Memory B cell (primary cell): ENCODE measurements at places on chromosomes 1 and 21.

- H3K27me3 ChIP-seq = peaks cover 11% of the 10 kb centered on the region
- no peak for DNase-seq
- no peaks in the 10 kb centered on the region for H3K36me3 ChIP-seq
- H3K27ac ChIP-seq = no peak overlapping the region
Observed at GRCh38 chr1:210233216-210233494, 559 bp downstream of the SERTAD4 start.

DNA sequence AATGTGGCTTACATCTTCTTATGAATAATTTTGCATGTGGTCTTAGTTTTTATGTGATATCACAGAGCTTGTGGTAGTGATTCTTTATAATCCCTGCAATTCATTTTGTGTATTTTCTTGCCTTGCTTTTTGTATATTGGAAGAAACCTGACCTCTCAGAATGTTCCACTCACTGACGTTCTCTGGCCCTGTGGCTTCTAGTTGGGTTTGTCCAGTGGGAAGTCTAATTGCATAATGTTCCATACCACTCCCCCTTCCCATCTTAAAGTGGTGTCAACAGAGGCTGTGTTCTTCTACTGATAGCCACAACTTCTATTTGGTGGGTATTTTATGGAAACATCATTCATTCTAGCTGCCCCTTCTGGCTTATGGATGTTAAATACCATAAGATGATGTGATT, 225.3 kb downstream of the BACH1 start:
- no peak overlapping the region for H3K4me3 ChIP-seq
- no peak for DNase-seq
- H3K27ac ChIP-seq = no peak overlapping the region
- peaks cover 15% of the 10 kb centered on the region for H3K36me3 ChIP-seq

DNA sequence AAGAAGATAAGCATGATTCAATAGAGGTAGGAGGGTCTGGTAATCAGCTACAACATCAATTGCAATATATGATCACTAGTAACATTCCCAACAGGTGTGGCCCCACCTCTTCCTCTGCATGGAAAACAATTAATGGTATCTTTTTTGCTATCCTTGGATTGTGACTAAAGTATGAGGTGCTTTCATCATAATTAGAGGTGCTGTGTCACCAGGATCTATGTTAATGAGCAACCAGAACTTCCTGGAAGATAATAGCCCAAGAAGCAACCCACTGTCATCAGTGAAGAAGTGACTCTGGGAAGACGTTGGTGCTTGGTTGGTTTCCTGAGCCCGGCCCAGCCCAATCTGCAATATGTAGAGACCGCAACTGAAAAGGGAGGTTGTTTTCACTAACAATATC, 167.2 kb downstream of the SETD4 start:
- H3K27ac ChIP-seq = no peak overlapping the region
- peaks cover 3% of the 10 kb centered on the region for H3K4me1 ChIP-seq
- no peak for DNase-seq
- H3K4me3 ChIP-seq = no peak overlapping the region

DNA sequence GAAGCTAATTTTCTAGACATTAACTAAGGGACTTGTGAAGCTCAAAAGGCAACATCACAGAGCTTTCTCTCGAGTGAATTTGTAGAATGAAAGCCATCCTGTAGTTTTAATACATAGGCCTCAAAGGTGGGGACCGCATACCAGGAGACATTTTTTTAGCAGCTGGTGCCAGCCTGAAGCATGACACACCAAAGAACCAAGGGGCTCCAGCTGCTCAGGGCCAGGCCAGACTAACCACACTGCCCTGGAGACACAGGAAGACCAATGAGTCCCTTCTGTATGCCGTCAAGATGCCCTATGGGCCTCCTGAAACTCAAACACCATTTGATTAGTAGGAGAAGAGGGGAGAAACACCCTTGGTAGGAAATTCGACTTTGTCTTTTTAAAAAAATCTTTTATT, 113.9 kb upstream of the CACNA1E start:
- DNase-seq = no peak
- H3K36me3 ChIP-seq = peaks cover 2% of the 10 kb centered on the region

DNA sequence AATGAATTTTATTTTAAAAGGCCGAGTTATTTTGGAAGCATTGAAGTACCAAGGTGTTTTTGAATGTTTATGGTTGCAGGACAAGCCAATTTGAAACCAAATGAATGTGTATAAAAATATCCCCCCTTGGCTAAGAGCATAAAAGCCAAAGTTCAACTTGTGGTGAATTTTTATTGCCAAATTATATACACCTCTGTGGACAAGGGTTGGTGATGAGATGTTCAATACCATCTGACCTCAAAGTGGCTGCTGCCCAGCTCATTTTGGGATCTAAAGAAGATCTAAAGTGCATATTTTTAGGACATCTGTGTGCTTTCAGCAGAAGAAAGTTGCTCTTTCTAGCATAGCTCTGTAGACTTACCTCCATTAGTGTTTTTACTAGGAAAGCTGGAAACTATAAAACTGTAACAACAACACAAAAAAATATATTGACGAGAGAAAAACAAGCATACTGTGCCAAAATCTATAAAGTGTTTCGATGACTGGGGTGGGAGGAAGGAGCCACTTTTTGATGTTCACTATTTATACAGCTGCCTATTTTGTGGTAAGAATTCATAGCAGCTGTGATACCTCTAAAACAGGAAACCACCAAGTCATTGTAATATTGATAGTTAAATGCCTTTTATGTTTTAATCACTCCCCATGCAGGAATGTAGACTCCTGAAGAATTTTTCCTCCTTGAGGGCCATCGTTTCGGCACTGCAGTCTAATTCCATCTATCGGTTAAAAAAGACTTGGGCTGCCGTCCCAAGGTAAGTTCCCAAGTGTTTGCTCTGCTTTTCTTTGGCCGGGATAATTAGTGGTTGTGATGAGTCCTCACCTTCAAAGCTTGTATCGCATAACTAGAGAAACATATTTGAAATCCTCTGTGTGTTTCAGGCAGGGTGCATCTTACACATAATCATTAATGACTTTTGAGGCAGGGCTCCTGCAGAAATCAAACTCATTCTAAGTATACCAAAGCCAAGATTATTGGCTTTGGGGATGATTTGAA, 83.2 kb downstream of the RGL1 start:
- no peak for DNase-seq
- no peak overlapping the region for H3K27ac ChIP-seq
- no peaks in the 10 kb centered on the region for H3K36me3 ChIP-seq
- H3K4me3 ChIP-seq = no peak overlapping the region
- peaks cover 3% of the 10 kb centered on the region for H3K27me3 ChIP-seq
- no peaks in the 10 kb centered on the region for H3K4me1 ChIP-seq

DNA sequence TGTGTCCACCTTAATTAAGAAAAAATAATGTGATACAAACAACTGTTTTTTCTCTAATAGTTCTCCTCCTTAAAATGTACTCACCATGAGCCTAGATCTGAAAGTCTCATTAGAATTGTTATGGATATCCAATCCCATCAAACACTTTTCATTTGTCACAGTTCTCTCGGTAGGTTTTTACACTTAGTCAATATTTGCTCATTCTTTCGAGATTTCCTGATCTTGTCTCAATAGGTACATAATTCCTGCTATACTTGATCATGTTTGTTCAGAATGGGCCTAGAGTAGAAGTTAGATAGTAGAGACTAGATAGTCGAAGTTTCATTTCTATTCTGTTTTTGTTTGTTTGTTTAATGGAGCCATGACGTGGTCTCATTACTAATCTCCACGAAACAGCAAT, 2005.7 kb downstream of the NCAM2 start:
- no peaks in the 10 kb centered on the region for H3K27me3 ChIP-seq
- no peaks in the 10 kb centered on the region for H3K36me3 ChIP-seq
- H3K27ac ChIP-seq = no peak overlapping the region
- DNase-seq = no peak
- no peak overlapping the region for H3K4me3 ChIP-seq

DNA sequence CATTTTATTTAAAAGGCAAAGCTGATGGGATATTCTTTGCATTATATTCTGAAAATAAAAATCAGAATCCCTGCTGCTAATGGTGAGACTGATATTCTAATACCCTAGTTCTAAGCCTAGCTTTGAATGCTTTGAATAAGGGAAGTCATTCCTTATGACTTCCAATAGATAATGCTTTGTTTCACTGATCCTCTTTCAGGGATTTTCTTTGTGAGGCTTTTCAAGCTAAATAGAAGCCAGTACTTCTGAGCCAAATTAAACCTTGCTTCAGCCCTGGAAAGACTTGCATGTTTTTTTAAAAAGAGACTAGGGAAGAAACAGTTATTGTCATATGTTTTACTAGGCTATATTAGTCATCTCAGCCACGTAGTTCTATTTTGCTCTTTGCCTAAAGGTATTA, 68.5 kb upstream of the CACYBP start:
- DNase-seq = no peak
- peaks cover 3% of the 10 kb centered on the region for H3K4me1 ChIP-seq
- no peak overlapping the region for H3K27ac ChIP-seq
- H3K4me3 ChIP-seq = no peak overlapping the region
- H3K27me3 ChIP-seq = no peaks in the 10 kb centered on the region

GRCh38 chr21:44583089-44583799, 2.8 kb upstream of the KRTAP10-5 start:
- H3K4me3 ChIP-seq = no peak overlapping the region
- peaks cover 10% of the 10 kb centered on the region for H3K36me3 ChIP-seq
- peaks cover 24% of the 10 kb centered on the region for H3K27me3 ChIP-seq
- DNase-seq = no peak

- H3K4me3 ChIP-seq = no peak overlapping the region
- DNase-seq = no peak
- H3K27me3 ChIP-seq = peaks cover 2% of the 10 kb centered on the region
- peaks cover 9% of the 10 kb centered on the region for H3K4me1 ChIP-seq
Observed at GRCh38 chr1:150895618-150896017, 8.7 kb downstream of the CTXND2 start.

GRCh38 chr1:179120736-179121135, 38.9 kb downstream of the TOR3A start:
- H3K4me1 ChIP-seq = peaks cover 5% of the 10 kb centered on the region
- H3K27me3 ChIP-seq = no peaks in the 10 kb centered on the region
- H3K36me3 ChIP-seq = peaks cover 9% of the 10 kb centered on the region
- no peak overlapping the region for H3K4me3 ChIP-seq
- DNase-seq = no peak

- H3K4me1 ChIP-seq = no peaks in the 10 kb centered on the region
- DNase-seq = no peak
- H3K27ac ChIP-seq = no peak overlapping the region
- peaks cover 5% of the 10 kb centered on the region for H3K27me3 ChIP-seq
- no peaks in the 10 kb centered on the region for H3K36me3 ChIP-seq
- H3K4me3 ChIP-seq = no peak overlapping the region
Observed at GRCh38 chr1:91844862-91845528, 41.0 kb downstream of the TGFBR3 start.

GRCh38 chr1:199197695-199198094, 558.9 kb downstream of the PTPRC start:
- H3K36me3 ChIP-seq = no peaks in the 10 kb centered on the region
- H3K27me3 ChIP-seq = peaks cover 3% of the 10 kb centered on the region
- no peak overlapping the region for H3K4me3 ChIP-seq
- H3K27ac ChIP-seq = no peak overlapping the region

- no peaks in the 10 kb centered on the region for H3K36me3 ChIP-seq
- H3K27me3 ChIP-seq = peaks cover 16% of the 10 kb centered on the region
- no peak overlapping the region for H3K4me3 ChIP-seq
Observed at GRCh38 chr1:153379591-153379990, 4.2 kb upstream of the S100A12 start.

- H3K4me3 ChIP-seq = no peak overlapping the region
- no peaks in the 10 kb centered on the region for H3K36me3 ChIP-seq
- no peaks in the 10 kb centered on the region for H3K4me1 ChIP-seq
- H3K27me3 ChIP-seq = no peaks in the 10 kb centered on the region
- no peak overlapping the region for H3K27ac ChIP-seq
- DNase-seq = no peak
Observed at GRCh38 chr1:182897696-182898095, 55.3 kb downstream of the SHCBP1L start.

DNA sequence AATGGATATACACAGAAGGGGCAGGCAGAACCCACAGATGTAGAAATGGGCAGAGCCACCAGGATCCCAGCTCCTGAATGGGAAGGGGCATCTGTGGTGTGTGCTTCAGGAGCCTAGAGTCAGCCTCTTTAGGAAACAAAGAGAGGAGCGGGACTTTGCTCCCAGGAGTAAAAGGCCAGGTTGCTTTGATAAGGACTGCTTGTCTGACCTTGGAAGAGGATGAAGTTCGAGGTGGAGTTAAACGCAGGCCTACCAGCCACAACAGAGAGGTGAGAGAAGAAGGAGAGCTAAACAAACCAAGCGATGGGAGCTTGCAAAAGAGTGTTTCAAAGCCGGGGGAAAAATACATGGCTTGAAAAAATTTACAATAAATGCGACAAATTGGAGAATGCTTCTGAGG, 49.9 kb upstream of the TMPRSS2 start:
- H3K4me1 ChIP-seq = no peaks in the 10 kb centered on the region
- no peak overlapping the region for H3K27ac ChIP-seq
- H3K36me3 ChIP-seq = no peaks in the 10 kb centered on the region
- H3K4me3 ChIP-seq = no peak overlapping the region

DNA sequence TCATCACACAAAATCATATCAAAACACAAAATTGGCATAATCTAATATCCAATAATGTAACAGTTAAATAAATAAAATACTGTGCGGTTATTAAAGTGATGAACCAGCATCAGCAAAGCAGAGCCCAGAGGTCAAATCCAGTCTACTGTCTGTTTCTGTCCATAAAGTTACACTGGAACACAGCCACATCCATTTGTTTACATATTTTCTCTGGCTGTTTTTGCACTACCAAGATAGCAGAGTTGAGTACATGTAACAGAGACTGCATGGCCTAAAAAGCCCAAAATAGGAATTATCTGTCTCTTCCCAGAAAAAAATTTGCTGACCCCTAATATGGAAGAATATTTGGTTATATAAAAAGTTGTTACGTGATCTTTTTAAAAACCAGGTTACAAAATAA, 242.2 kb upstream of the DMRTA2 start:
- no peak overlapping the region for H3K27ac ChIP-seq
- no peak overlapping the region for H3K4me3 ChIP-seq
- H3K36me3 ChIP-seq = peaks cover 4% of the 10 kb centered on the region
- no peaks in the 10 kb centered on the region for H3K27me3 ChIP-seq
- H3K4me1 ChIP-seq = no peaks in the 10 kb centered on the region

GRCh38 chr1:182671750-182672486, 12.5 kb downstream of the RGS8 start:
- H3K4me1 ChIP-seq = peaks cover 13% of the 10 kb centered on the region
- H3K27me3 ChIP-seq = peaks cover 7% of the 10 kb centered on the region
- H3K27ac ChIP-seq = no peak overlapping the region
- H3K36me3 ChIP-seq = no peaks in the 10 kb centered on the region
- no peak for DNase-seq
- H3K4me3 ChIP-seq = no peak overlapping the region

GRCh38 chr1:157695417-157695816, 5.2 kb downstream of the FCRL3 start:
- H3K36me3 ChIP-seq = peaks cover 23% of the 10 kb centered on the region
- peak overlapping the region; percentile 45 for H3K4me3 ChIP-seq
- no peaks in the 10 kb centered on the region for H3K27me3 ChIP-seq

- H3K27ac ChIP-seq = no peak overlapping the region
- peaks cover 4% of the 10 kb centered on the region for H3K4me1 ChIP-seq
- H3K27me3 ChIP-seq = peaks cover 7% of the 10 kb centered on the region
- no peak for DNase-seq
- no peak overlapping the region for H3K4me3 ChIP-seq
Observed at GRCh38 chr1:152053375-152053774, 16.6 kb upstream of the S100A11 start.

- H3K4me1 ChIP-seq = peaks cover 8% of the 10 kb centered on the region
- H3K4me3 ChIP-seq = no peak overlapping the region
- DNase-seq = no peak
- no peak overlapping the region for H3K27ac ChIP-seq
- no peaks in the 10 kb centered on the region for H3K27me3 ChIP-seq
Observed at GRCh38 chr1:58755468-58755872, 28.4 kb downstream of the JUN start.

- peaks cover 2% of the 10 kb centered on the region for H3K27me3 ChIP-seq
- H3K27ac ChIP-seq = no peak overlapping the region
- no peaks in the 10 kb centered on the region for H3K4me1 ChIP-seq
- H3K4me3 ChIP-seq = no peak overlapping the region
- H3K36me3 ChIP-seq = peaks cover 2% of the 10 kb centered on the region
- DNase-seq = no peak
Observed at GRCh38 chr1:58143972-58144697, 402.4 kb downstream of the OMA1 start.
